ENCODE measurements at places on chromosomes 3 and 15.
A peak's percentile ranks its signal among the peaks of the same experiment; 100 is the strongest.

- ATAC-seq, result no peak
These were observed 110.9 kb downstream of the STXBP5L start for GRCh38 chr3:121018917-121019321.

- ATAC-seq, result peak; percentile 16
These were observed 55.2 kb downstream of the CAPN7 start for GRCh38 chr3:15261274-15261673.

GRCh38 chr3:122002611-122003010, 19.4 kb downstream of the ILDR1 start:
- no peak for ATAC-seq

DNA sequence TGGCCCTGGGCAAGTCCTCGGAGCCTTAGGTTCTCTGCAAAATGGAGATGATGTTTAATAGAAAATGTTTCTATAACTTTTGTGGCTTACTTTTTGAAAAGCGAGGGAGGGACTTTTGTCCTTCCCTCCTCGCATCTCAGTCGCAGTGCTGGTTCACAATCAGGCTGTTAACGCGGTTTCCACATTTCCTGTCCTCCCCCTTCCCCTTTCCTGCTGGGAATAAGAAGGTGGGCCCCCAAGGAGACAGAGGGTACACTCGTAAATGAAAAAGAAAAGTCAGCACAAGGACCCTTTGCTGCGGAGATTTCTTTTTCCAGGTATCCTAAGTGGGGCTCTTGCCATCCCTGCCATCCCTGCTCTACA, 29.5 kb downstream of the ARHGAP31 start:
- ATAC-seq, result no peak

DNA sequence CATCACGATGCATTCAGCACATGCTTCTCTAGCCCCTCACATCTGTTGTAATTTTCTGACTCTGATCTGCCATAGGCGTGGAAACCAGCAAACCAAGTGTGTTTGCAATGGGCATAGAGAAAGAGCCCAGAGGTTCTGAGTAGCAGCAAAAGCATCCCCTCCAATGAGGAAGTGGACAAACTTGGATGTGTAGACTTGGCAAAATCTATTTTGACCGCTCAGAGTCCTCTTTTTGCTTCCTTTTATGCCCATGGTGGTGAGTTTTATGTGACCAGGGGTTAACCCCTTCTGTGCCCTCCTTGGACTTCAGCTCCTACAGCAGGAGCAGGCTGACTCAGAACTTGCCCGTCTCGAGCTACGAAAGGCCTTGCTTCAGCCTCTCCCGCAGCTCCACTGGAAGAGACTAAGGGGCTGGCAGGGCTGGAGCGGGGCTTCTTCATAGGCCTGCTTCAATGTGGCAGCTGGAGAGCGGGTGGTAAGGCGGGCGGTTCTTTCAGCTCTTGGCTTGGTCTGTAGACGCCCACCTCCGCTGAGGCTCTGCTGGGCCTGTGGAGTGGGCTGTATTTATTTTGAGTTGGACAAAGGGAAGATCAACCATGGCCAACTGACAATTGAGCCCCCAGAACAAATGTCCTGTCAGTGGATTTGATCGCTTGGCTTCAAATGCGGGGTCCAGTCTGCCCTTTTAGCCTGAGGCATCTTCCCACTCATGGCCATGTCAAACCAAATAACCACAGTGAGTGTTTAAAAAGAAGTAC, 6.5 kb upstream of the ETV5 start:
- no peak for ATAC-seq

GRCh38 chr3:106347350-106347749, 478.5 kb upstream of the CBLB start:
- peak; percentile 54 for ATAC-seq

- peak; percentile 57 for ATAC-seq
These were observed 12.6 kb upstream of the STARD5 start for GRCh38 chr15:81336568-81336967.

DNA sequence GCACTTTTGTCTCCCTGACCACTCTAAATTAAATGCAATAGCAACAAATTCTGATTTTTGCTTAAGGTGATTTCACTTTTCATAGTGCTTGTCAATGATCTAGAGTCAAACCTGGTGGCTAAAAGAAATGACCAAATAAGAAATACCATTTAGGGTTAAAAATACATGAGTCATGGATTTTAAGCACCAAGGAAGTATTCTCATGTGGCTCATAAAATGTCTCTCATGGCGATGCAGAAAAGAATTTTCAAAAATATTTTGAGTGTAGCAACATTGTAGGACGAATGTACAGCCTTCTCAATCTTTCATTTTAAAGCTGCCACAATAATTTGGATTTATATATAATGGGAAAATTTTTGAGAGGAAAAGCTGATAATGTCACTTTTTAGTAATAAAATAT, 193.6 kb downstream of the EPHA3 start:
- ATAC-seq, result no peak

GRCh38 chr3:15316998-15317435, 15.4 kb downstream of the SH3BP5 start:
- ATAC-seq, result peak; percentile 64

DNA sequence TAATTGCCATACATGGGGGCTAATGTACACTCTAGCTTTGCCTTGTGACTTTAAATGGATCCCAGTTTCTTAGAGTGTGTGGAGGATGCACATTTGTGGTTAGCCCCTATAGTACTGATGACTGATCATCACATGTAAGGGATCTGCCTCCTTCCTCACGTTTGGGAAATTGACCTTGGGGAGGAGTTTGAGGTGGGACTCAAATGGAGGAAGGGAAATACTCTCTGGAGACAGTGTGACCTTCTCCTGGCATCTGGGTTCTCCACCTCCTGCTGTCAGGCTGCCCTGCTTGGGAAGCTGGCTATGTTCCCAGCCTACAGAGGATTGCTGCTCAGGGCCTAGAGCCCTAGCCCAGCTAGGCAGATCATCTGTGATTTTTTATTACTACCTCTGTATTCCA, 48.7 kb downstream of the PPM1L start:
- peak; percentile 36 for ATAC-seq

DNA sequence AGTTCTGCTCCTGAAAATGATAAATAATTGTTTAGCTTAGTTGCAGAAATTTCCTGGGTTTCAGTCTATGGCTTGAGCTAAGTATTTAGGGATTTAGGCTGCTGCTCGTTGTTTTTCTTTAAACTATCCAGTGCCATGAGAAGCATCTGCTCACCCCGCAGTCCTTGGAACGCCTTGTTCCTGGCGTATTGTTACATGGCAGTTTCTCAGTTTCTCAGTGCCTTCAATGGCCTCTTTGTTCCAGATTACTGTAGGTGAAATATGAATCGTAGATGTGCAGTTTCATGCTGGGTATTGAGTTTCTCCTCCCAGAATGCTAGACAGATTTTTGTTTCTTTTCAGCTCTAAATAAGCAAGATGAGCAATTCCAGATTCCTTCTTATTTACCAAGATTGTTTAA, 269.5 kb upstream of the GBE1 start:
- no peak for ATAC-seq

- ATAC-seq, result no peak
These were observed 5.4 kb upstream of the CYP1A1 start for GRCh38 chr15:74730619-74731316.

DNA sequence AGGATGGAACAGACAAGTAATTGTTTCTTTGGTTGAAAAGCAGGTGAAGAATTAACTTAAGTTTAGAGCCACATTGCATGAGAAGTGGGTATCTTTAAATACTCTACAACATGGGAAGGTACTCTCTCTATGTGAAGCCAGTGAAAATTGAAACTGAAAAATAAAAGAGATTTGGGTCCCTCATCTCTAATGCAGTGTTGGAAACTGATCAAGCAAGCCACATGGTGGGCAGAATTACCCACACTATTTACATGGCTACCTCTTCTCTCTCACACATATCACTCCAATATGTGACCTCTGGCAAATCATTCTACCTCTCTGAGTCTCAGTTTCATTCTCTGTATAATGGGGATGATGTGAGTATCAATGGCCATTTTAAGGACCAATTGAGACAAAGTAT, 339.0 kb downstream of the IL5RA start:
- no peak for ATAC-seq

DNA sequence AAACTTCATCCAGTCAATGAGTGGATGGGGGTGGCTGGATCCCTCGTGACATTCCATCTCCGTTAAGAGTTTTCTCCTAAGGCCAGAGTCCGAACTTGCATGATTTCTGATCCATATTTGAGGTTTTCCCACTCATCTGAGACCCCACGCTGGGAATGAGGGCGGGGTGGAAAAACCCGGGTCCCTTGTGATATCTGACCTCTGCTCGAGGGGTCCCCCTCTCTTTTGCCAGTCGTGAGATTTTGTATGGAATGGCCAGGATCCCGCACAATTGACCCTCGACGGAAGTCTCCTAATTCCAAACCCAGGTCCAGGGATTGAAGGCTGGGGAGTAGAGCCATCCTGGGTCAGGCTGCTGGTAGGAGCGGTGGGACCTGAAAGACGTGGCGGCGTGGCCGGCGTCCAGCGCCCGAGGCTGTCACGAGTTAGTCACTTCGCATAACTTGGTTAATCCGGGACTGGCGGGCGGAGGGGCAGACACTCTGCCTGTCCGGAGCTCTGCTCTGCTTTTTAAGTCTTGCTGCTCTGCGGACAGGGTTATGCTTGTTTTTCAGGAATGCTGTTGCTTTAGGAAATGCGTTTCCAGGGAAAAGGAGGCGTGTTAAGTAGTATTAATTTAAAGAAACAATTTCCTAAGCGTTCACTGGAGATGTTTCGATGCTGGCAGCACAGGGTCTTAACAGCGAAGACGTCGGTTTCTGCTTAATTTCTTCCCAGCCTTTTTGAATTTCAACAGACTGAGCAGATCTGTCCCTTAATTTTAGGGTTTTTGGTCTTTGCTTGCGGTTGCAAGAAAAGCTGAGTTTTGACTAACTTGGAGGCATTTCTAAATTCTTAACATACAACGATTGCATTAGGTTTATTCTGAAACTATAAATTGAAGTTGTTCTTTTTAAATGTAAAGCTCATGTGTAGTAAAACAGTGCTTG, 69.7 kb upstream of the LRRFIP2 start:
- peak; percentile 71 for ATAC-seq

DNA sequence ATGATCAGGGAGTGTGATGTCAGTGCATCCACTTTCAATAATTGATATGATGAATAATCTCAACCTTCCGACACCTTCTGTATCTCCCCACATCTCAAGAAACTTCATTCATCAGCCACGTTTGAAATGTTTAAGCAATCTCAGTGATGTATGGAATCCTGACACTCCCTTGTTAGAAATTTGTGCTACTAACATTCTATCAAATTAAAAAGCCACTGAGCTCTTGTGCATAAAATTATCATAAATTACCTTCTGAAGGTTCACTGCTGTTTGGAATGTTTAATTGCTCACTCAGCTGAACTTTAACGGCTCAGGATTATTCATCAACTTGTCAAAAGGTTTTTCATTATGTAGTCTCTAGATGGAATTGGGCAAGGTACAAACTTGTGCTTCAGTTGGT, 108.4 kb upstream of the DPH6 start:
- no peak for ATAC-seq

GRCh38 chr3:142210608-142211007, 14.8 kb downstream of the GK5 start:
- ATAC-seq, result peak; percentile 82

DNA sequence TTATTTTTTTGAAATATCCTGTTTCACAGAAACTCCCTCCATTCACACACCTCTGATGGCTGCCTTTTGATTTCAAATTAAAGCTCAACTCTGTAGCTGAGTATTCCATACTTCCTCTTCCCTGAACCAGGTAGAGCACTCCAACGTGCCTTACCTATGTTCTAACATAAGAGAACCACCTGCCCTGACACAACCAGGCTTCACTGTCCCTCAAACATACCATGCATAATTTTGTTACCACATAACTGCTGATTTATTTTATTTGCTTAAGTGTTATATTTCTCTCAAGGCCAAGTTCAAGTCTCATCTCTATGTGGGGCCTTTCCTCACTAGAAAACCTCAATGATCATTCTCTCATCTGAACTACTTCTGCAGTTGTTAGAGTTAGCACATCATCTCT, 209.7 kb downstream of the P3H2 start:
- ATAC-seq, result no peak

DNA sequence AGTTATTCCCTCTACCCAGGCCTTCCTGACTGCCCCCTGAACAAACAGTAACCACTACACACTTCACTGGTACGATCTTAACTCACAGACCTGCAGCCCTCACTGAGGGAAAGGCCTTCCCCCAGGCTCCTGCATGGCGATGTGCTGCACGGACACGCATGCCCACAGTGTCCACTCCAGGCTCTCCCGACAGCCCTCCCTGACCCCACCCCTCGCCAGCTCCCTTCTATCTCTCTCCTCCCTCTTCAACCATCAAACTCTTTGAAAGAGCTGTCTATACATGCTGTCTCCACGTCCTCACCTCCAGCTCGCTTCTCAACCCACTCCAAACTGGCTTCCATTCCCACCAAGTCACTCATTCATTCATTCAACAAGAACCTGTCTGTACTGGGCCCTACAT, 3.9 kb downstream of the SCN5A start:
- no peak for ATAC-seq

DNA sequence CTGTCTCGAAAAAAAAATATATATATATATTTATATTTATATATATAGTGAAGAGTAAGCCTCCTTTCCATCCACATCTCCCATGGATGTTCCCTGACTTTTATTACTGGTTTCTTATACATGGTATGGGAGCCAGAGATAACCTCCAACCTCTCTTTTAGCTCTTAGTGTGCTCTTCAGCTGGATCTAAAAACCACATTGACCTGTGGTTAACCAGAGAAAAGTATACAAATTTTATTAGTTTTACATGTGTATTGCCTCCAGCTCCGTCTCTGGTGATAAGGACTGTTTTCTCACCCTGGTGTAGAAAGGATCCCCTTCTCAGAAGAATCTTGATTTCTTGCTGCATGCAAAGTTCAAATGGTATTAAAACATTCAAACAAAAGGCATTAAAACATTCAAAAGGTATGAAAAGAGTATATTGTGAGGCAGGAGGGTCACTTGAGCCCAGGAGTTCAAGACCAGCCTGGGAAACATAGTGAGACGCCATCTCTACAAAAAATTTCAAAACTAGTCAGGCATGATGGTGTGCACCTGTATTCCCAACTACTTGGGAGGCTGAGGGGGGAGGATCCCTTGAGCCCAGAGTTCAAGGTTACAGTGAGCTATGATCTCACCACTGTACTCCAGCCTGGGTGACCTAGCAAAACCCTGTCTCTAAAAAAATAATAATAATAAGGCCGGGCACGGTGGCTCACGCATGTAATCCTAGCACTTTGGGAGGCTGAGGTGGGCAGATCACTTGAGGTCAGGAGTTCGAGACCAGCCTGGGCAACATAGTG, 13.5 kb upstream of the TTBK2 start:
- no peak for ATAC-seq

- ATAC-seq, result no peak
These were observed 459.5 kb downstream of the DIPK2A start for GRCh38 chr3:144431134-144431533.

GRCh38 chr3:62421207-62421606, 47.9 kb upstream of the FEZF2 start:
- ATAC-seq, result no peak

DNA sequence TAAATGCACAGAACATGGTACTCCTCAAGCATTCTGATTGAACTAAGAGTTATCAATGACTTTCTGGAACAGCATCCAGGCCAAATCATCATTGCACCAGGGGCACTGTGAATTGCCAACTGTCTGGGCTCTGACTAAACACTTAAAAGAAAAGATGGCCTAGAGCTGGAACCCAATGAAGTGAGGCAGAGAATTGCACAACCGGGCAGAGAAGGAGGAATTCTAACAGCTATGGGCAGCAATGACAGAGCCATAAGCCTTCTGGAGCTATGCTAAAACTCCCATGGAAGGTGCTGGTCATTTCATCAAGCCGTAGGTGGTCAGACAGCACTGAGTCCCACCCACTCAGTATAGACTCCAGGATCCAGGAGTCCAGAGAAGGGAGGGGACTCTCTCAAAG, 48.1 kb upstream of the OXTR start:
- no peak for ATAC-seq
